ENCODE measurements at places on chromosomes 7 and 10.
A peak's percentile ranks its signal among the peaks of the same experiment; 100 is the strongest.

DNA sequence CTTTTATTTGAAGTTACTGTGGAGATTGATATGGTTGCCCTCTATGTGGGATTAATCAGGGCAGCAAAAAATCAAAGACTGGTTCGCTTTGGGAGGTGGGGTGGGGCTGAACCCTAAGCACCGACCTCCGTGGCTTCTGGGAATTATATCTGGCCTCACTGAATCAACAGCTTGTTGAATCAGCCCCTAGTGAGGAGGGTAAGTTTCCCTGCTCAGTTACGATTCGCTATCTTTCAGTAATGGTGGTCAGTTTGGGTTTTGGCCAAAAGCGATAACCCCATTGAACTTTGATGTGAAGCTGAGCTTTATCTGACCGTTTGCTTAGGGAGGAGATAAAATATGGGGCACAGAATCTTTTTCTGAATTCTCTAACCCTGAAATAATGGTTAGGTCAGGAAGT, 16.6 kb upstream of the ARPC1A start:
- no peak for DNase-seq

- no peak for DNase-seq
Observed at GRCh38 chr7:35705932-35706461, 11.1 kb upstream of the HERPUD2 start.

- no peak for DNase-seq
Observed at GRCh38 chr7:22597844-22598243, 97.9 kb upstream of the STEAP1B start.

DNA sequence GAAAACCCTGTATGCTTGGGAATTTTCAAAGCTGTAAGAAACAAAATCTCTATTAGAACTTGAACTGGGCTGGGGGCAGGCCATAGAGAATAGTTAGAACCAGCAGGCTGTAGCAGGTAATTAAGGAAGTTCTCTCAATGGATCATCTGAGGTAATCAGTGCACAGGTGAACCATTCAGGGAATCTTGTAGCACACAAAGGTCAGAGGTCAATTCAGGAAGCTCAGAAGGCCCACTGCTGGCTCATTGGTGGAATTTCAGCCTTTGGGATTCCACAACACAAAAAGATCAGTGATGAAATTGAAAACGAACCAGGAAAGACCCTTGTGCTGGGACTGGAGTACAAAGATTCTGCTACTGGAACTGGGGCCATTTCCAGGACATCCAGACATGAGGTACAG, 82.0 kb downstream of the TMEM168 start:
- DNase-seq = no peak

DNA sequence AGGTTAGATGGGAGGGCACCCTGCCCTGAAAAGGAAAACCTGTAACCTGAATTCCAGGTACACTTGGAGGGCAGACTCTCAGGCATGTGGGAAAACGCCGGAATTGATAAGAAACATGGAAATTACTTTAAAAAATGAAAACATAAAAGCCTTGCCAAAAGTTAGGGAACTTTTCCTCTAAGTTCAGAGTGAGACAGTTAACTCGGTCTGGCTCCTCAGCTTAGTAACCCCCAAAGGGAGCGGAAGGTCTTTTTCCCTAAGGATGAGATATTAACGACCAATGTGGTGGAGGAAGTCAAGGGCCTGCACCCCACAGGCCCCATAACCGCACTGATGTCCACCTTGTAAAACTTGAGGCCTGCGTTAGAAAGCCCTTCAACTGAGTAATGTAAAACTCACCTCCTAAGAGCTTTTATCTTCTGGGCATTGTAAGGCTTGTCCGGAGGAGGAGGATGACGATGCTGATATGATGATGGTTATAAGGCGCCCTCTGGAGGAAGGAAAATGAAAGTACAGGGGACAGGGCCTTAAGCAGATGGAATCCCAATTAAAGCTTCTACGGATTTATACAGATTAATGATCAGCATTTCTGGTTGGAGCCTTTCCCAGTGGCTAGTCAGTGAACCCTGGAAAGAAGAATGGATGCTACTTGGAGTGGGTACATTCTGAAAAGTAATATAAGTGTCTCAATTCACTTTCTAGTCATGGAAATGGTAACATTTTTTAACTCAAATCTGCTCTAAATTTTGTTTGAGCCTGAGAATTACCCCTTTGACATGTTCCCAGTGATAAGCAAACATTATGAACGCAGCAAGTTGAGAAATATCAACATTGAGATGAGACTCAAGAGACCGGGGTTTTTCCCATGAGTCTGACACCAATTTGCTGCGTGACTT, 694 bp downstream of the COL1A2 start:
- DNase-seq = peak; percentile 85

- peak; percentile 12 for DNase-seq
Observed at GRCh38 chr7:123727071-123727837, 21.5 kb downstream of the WASL start.

- no peak for DNase-seq
Observed at GRCh38 chr7:103765901-103766300, 223.6 kb downstream of the RELN start.

All from hepatocyte (in vitro differentiated cells).